IPS-NIHi11 (cell line): ENCODE measurements at places on chromosomes 2 and 18.

- peak; percentile 31 for DNase-seq
Measured at GRCh38 chr2:105961599-105962146, 217.0 kb downstream of the NCK2 start.

DNA sequence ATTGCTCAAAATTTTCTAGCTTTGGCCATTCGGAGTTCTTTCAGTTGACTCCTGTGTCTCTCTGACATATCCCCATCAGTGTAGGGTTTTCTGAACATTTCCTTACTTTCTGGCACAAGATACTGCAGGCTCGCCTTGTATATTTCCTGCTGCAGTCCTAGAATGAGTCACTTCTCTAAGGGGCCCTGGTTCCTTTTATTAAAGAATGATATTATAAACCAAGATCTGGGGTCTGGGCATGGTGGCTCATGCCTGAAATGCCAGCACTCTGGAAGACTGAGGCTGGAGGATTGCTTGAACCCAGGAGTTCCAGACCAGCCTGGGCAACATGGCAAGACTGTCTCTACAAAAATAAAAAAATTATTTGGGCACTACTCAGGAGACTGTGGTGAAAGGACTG, 3.0 kb upstream of the RPL37A start:
- DNase-seq = no peak

- DNase-seq = no peak
Measured at GRCh38 chr2:23456396-23456795, 71.4 kb downstream of the KLHL29 start.

GRCh38 chr2:190911813-190912212, 31.2 kb downstream of the GLS start:
- no peak for DNase-seq

GRCh38 chr2:41940745-41941063, 107.1 kb upstream of the PKDCC start:
- no peak for DNase-seq

DNA sequence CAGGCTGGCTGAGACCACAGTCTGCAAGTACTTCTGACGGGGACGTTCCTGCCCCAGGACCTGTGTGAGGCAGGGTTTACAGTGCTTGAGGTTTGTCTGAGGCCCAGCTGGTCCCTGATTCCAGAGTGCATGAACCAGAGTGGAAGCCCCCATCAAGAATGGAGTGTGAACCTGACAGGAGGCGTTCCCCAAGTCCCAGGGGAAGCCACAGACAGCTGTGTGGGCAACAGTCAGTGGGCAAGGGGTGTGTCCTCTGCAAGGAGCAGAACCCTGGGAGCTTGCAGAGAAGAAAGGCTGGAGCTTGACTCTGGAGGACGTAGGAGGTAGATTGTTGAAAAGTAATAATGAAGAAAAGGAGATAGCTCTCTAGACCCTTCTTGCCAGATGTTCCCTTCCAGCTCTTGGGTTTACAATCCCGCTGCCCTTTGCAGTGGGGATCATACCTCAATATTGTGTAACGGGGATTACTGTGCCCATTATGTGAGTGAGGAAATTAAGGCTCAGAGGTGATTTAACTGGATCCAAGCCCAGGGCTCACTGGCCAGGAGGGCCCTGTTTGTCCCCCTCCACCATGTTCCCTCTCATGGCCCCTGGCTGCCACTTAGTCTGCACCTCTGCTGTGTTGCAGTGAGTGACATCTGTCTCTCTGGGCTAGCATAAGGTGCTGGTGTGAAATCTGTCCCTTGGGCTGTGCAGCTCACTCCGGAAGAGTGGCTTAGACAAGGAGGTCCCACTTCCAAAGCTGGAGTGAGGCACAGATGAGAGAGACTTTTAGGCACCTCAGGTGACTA, 6.2 kb downstream of the DBI start:
- no peak for DNase-seq

DNA sequence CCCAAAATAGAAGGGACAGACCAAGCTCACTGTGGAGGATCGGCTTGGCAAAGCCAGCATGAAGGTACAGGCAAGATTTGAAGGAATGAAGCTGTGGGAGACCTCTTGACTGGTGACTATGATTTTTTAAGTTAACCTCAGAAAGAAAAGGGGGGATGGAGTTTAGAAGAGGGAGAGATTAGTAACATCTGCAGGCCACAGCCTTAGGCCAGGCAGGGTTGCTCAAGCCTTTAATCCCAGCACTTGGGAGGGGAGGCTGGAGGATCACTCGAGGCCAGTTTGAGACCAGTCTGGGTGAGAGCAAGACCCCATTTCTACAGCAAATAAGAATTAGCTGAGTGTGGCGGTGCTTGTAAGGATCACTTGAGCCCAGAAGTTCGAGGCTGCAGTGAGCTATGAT, 46.6 kb downstream of the ZNF532 start:
- no peak for DNase-seq

DNA sequence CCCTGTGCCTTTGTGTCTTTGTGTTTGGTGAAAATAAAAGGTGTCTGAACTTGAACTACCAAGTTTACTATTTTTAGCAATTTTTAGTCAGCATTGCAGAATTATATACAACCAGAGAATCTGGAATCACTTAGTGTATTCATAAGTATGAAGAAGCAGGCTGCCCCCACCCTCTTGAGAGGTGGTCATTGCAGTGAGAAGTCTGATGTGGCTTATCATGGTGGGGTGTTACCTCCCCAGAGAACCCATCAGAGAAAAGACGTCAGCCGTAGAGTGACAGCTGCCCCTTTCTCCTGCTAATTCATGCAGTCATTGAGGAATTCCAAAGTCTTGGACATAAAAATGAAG, 66.0 kb downstream of the BOLA3 start:
- DNase-seq = no peak

GRCh38 chr2:45330108-45330507, 281.0 kb downstream of the SRBD1 start:
- DNase-seq = no peak

DNA sequence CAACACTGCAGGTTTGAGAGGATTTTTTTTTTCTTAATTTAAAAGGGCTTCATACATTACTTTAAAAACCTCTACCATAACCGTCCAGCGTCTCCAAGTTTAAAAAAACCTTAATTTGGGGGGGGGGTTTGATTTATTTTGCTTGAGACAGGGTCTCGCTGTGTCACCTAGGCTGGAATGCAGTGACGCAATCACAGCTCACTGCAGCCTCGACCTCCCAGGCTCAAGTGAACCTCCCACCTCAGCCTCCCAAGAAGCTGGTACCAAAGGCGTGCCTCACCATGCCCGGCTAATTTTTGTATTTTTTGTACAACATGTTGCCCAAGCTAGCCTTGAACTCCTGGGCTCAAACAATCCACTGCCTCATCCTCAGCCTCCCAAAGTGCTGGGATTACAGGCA, 36.9 kb downstream of the ADAM17 start:
- no peak for DNase-seq

GRCh38 chr2:65920659-65921058, 488.3 kb upstream of the SPRED2 start:
- DNase-seq = no peak

- peak; percentile 86 for DNase-seq
Measured at GRCh38 chr2:216339456-216340279, 32.6 kb downstream of the MARCHF4 start.

- no peak for DNase-seq
Measured at GRCh38 chr2:82591718-82592117, 1867.4 kb downstream of the SUCLG1 start.

DNA sequence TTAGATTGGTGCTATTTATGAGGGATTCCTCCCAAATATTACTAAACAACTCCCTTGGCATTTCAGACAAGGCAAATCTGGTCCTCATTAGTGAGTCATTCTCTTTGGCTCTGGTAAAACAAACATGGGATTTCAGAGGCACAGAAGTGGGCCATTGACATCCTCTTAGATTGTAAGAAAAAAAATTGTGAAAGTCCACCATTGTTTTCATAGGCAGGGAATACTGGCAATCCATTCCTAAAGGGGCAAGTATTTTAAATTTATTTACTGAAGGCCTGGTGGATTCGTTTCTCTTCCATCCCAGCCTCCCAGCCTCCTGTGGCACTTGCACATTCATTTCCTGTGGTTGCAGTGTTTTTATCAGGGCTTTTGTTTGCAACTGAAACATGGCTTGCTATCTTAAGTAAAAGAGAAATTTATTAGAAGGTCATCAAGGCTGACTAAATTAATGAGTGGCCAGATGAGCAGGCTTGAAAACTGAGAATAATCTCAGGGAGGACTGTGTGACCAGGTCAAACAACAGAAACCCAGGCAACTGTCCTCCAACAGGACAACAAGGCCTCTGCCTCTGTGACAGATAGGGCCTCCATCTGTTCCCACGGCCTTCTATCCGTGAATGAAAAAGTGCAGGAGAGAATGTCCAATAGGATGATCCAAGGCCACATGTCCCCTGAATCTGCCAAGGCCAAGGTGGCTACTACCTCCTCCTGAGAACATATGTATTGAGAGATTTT, 23.1 kb upstream of the TNFAIP6 start:
- no peak for DNase-seq

GRCh38 chr2:104849101-104849500, 4.8 kb upstream of the POU3F3 start:
- no peak for DNase-seq

- DNase-seq = peak; percentile 77
Measured at GRCh38 chr2:171523088-171524017, 1.1 kb downstream of the CYBRD1 start.

DNA sequence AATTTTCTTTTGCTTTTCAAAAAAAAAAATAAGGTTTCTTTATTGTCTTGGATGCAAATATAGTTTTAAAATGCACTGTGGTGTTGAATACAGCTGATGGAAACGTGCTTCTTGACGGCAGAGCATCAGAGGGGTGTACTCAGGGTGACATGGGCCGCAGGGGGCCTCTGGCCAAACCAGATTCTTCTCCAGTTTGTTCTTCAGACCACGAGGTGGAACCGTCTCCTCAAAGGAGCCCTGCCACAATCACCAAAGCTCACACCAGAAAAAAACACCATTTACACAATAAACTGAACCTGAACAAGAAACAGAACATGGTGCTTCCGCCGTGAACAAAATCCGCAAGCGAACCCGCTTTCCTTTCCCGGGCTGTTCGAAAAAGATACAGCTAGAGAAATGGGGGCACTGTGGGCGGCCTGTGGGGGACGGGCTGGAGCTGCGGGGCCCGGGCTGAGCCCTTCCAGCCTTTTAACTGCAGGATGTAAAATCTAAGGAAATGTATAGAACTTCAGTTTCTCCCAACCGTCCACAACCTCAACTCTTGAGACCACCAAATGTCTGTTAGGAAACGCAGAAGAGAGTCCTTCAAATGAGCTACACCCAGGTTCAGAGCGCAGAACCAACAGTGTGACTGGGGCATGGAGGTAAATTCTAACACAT, 34.5 kb downstream of the PSMG2 start:
- DNase-seq = no peak

DNA sequence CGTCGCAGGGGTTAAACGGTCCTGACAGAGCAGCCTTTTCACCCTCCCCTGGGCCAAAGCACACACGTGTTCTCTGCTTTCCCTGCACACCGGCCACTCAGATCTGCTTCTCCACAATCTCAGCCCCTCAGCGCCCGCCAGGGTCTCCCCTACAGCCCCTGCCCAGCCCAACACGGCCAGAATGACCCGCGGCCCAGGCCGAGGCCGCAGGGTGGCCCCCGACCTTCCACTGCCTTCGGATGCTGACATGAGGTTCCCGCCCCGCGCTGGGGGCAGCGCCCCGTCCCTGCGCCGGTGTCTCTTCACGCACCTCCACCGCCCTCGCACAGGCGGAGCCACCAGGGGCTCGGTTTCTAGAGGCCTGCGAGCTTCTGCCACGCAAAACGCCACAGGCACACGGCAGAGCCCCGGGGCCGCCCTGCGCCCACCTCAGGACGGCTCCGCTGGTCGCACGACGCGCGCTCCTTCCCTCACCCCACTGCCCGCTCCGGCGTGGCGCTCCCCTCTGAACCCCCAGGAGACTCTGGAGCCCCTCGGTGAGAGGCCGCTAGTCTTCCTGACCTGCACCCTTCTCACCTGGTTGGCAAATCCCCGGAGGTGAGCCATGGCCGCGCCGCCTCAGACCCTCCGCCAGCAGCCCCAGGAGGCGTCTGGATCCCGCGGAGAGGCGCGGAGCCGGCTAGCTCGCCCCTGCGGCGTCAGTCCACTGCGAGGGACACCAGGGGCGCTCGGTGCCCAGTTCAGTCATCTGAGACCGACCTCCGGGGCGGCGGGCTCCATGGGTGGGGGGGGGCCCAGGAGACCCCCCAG, 749 bp downstream of the STK25 start:
- peak; percentile 83 for DNase-seq
